ENCODE measurements at places on chromosomes 6 and 20.

DNA sequence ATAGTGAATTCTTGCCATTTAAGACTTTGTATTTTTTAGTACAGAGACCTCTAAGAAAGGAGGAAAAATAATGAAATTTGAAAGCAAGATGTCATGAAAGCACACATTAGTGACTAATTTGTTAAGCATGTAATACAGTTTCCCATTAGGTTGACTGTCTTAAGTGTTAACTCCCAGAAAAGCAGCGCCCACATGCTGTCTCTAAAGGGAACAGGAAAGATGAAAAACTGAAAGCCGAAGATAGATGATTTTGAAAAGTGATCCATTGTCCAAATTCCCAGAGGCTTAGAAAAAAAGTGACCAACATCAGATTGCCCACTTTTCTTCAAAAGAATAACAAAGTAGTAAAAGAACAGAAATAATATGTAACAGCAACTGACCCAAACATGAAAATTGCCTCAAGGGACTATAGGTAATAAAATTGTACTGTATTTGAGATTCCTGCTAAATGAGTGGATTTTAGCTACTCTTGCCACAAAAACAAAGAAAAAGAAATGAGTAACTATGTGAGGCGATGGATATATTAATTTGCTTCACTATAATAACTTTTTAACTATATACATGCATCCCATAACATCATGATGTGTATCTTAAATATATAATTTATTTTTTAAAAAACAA, 83.2 kb upstream of the OGFRL1 start:
- no peak for DNase-seq

DNA sequence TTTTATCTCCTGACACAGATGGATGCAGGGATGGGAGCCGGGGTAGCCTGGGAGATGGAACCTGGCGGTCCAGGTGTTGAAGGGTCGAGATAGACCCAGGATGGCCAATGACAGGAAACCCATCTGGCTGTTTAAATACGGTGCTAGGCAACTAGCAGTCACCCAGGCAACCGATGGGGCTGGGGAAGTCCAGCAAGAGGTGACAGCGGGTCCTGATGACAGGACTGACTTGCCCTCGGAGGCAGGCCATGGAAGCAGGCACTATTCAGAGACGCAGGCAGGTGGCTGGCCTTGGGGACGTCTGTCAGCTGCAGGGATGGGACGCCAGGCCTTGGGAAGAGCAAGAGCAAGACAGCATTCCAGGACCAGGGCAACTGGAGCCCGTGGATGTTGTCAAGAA, 135.4 kb upstream of the RALGAPA2 start:
- DNase-seq = no peak

DNA sequence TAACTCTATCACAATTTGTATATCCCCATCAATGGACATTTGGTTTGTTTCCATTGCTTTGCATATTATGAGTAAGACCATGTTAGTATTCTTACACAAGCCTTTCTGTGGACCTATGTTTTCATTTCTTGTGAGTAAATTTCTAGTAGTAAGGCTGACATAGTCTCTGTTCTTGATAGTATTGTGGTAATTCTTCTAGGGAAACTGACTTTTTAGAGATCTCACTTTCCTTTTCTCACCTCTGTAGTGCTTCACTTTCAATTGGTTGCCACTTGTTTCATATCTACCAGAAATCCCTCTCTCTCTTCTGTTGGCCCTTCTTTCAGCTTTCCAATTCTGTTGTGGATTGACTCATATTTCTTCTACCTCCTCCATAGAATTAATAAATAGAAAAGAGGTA, 8.5 kb downstream of the ISM1 start:
- no peak for DNase-seq

- no peak for DNase-seq
Measured at GRCh38 chr6:31842053-31842452, 14.5 kb downstream of the HSPA1B start.

DNA sequence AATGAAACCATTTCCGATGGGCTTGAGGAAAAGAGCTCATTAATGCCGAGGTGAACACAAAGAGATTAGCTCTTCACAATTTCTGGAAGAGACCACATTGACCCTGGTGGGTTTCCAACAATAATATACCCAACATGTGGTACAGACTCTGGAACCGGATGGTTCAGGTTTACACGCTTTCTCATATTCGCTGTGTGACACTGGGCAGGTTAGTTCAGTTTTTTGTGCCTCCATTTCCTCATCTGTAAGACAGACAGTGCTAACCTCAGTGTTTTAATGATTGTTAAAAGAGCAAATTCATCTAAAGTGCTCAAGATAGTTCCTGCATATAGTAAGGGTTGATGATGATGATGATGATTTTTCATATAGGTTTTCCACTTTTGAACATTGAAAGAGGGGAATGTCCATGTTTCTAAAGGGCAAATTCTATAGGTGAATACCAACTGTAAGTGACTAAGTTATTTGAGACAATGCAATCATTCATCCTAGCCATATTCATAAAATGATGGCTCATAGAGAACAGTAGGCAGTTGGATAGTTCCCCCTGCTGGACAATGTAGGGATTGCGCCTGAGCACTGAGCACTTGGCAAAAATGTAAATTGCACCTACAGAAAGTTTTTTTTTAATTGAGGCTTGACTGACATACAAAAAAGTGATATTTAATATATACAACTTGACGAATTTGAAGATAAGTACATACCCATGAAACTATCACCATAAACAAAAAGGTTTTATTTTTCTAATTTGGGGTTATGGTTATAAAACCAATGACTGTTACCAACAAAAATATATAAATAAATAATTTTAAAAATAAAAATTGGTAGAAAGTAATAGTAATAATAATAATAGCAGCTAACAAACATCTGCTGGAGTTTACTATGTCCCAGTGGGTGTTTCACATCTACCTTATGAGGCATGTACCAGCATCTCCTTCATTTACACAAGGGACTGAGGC, 2.1 kb upstream of the PERP start:
- no peak for DNase-seq

- DNase-seq = no peak
Measured at GRCh38 chr6:149154261-149154821, 163.2 kb upstream of the TAB2 start.

GRCh38 chr6:45983062-45983461, 32.6 kb downstream of the CLIC5 start:
- DNase-seq = no peak

- no peak for DNase-seq
Measured at GRCh38 chr6:31952140-31952805, 6.4 kb downstream of the CFB start.

GRCh38 chr6:7697820-7698623, 27.9 kb upstream of the BMP6 start:
- DNase-seq = peak; percentile 84

DNA sequence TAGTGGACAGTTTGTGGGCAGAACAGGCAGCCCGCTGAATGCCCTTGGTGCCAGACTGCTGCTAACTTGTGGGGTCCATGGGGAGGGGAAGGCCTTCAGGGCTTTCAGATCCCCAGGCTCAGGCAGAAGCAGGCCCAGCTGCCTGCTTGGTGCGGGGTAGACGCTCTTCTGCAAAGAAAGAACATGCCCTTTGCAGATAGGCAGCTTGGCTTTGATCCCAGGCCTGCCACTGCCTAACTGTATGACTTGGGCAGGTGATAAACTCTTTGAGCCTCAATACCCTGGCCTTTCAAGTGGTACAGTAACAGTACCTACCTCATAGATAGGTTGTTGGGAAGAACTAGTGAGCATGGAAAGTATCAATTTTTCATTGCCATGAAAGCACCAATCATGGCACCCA, 28.4 kb downstream of the CHMP4B start:
- no peak for DNase-seq

DNA sequence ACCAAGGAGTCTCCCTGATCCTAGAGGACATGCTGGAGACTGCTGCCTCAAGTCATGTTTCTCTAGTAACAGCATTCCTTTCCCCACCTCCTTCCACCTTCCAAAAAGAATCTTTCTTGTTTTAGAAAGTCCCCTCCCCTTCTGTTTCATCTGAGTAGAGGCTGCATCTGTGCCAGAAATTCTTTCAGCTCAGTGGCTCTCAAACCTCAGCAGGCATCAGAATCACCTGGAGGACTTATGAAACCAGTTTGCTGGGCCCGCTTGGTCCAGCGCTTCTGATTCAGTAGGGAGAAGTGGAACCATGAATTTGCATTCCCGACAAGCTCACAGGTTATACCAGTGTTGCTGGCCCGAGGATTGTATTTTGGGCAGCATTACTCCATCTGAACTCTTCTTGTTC, 55.1 kb downstream of the TMEM200A start:
- DNase-seq = no peak

- no peak for DNase-seq
Measured at GRCh38 chr6:141269684-141270083, 863.0 kb upstream of the GJE1 start.

DNA sequence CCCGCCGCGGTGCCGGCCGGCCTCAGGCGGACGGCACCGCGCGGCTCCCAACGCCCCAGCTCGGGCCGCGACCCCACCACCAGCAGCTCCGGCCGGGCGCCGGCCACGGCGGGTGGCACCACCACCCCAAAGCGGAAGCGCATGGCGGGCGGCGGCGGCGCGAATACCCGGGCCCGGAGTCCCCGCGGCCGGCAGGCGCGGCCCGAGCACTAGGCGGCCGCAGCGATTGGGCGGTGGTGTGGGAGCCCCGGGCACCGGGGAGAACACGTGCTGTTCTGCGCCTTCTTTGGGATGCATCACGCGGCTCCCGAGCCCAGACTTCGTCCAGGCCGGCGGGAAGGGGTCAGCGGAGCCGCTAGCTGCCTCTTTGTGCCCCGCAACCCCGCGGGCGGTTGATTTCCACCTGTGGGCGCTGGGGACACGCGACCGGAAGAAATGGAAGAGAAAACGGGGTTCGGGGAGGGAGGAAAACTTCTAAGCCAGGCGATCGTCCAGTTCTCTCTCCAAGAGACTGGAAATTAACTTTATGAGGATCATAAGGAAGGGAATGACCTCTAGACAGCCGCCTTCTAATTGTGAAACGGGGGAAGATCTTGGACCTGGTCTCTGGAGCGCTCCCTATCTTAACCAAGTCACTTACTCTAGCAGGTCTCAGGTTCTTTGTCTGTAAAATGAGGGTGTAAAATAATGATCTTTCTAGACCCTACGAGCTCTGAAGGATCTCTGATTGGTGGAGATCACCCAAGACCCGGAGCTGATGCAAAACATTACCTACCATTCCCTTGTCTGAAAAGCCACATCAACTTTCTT, at the start of gene EPM2A:
Gene EPM2A (minus strand): TSS at position 165 of the 810 bp plus-strand sequence. CDS start 22 bp downstream, at position 143.
- no peak for DNase-seq

- DNase-seq = no peak
Measured at GRCh38 chr6:136958168-136958567, 36.1 kb downstream of the SLC35D3 start.

DNA sequence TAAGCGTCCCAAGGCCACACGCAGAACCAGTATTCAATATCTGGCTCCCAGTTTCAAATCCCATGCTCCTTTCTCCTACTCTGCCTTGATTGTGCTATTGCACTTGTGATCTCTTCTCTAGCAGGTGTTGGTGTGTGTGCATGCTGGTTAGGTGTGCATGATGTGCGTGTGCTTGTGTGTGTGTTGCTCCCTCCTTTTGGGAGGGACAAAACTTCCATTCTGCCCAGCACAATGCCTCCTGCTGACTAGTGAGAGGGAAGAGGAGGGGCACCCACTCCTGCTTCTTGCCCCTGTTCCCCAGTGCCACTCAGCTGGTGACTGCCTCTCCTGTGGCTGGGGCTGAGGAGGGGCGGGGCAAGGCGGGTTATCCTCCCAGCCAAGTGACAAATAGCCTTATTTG, 19.7 kb downstream of the CD40 start:
- DNase-seq = no peak

GRCh38 chr6:65110031-65110430, 597.0 kb downstream of the EYS start:
- no peak for DNase-seq

DNA sequence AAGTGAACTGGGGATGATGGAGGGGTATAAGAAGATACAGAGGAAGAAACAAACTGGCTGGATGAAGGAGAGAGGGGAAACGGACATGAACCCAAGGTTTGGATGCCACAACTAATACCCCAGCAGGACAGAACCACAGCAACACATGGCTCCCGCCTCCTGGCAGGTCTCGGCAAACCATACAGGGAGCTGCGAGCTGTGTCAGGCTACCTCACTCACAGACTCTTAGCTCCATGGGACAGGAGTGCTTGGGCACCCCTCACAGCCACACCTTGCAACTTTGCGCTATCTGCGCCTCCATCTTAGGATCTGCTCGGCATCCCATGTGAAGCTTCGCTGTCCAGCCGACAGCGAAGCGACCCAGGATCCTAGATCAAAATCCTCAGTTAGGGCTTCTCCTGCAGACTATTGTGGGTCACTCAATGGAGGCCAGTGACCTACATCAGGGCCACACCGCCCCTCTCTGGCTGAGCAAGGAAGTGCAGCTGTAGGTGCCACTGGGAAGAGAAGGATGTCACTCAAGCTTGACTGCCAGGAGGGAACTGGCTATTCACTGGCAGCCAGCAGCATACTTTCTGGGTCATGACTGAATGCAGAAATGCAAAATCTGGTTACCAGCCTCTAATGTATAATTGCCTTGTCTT, 174.4 kb upstream of the RIN2 start:
- DNase-seq = peak; percentile 5

DNA sequence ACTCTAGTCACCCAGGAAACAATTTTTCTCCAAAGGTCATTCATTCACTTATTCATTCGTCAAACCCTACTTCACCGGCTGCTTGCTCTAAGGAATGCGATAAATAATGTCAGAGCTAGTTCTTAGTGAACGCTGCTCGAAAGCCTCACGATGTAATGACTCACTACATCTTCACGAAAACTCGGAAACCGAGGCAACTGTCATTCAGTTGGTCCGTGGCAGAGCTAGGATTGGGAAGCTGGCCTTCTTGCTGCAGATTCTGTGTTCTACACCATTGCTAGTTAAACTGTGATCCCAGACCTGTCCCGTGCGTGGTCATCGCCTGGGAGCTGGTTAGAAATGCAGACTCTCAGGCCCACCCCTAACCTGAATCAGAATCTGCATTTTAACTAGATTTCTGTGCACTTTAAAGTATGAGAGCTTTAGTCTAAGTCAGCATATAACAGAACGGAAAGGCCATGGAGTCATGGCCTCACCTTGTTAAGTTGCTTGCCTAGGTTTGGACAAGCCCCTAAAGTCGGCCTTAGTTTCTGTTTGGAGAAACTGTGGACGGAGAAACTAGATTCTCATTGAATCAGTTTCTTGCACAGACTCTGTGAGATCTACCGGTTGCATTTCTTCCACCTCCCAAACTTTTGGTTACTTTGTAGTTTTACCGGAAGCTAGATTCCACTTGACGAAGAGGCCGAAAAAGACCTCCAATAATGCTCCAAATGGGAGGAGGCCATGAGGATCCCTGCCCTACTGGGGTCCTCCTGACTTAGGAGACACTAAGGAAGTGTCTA, 651 bp upstream of the CCND3 start:
- no peak for DNase-seq

- no peak for DNase-seq
Measured at GRCh38 chr20:63254232-63254605, at the start of gene NKAIN4. TSS of gene NKAIN4 (minus strand) at chr20:63254463. CDS start at chr20:63254450, 13 bp downstream.
